ENCODE measurements at places on chromosomes 7 and 10.

- no peak for DNase-seq
Observed at GRCh38 chr10:121544301-121544869, 53.9 kb downstream of the FGFR2 start.

- DNase-seq = peak; percentile 52
Observed at GRCh38 chr10:17910125-17910789, 41.5 kb upstream of the SLC39A12 start.

GRCh38 chr7:136900005-136900404 lies 31.6 kb downstream of the CHRM2 start:
- no peak for DNase-seq

- DNase-seq = no peak
Observed at GRCh38 chr10:122590153-122590552, 29.6 kb downstream of the DMBT1 start.

DNA sequence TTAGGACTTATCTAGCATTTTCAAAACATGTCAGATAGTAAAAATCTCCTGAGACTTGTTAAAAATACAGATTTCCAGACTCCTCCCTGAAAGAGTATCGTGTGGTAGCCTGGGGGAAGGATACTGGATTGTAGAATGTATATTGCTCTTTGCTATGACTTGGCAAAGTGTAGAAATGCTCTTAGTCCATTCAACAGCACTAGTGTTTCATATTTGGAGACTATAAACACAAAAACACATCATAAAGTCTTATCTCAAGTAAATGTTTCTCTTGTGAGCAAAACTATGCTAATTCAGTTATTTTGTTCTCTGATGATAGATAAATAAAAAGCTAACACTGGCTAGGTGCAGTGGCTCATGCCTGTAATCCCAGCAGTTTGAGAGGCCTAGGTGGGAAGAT lies 137.5 kb upstream of the PRPS1L1 start:
- DNase-seq = no peak

- DNase-seq = no peak
Observed at GRCh38 chr10:48257407-48257961, 17.0 kb downstream of the FRMPD2 start.

DNA sequence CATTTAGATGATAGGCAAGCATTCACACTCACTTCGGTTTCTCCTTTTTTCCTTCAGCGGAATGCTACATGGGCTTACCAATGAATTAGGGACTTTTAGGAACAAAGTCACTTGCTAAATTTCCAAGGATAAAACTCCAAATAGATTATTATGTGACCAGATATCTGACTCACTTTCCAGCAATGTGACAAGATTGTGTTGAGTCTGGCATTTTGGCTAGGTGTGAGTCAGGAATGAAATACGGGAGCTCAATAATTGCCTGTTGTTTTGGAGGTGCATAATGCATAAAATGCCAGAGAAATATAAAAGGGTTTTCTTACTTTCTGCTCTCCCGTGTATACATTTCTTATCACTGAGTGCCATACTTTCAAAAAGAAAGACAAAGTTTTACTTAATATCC lies 721.1 kb downstream of the KCNMA1 start:
- no peak for DNase-seq

- DNase-seq = no peak
Observed at GRCh38 chr7:67659091-67659490, 662.5 kb downstream of the TYW1 start.

Data from NCI-H748 treated with DMSO at 0.1 percent for 48 hours (cell line).